Left kidney (tissue), 8 donors: ENCODE measurements at places on chromosomes 12 and 14.

DNA sequence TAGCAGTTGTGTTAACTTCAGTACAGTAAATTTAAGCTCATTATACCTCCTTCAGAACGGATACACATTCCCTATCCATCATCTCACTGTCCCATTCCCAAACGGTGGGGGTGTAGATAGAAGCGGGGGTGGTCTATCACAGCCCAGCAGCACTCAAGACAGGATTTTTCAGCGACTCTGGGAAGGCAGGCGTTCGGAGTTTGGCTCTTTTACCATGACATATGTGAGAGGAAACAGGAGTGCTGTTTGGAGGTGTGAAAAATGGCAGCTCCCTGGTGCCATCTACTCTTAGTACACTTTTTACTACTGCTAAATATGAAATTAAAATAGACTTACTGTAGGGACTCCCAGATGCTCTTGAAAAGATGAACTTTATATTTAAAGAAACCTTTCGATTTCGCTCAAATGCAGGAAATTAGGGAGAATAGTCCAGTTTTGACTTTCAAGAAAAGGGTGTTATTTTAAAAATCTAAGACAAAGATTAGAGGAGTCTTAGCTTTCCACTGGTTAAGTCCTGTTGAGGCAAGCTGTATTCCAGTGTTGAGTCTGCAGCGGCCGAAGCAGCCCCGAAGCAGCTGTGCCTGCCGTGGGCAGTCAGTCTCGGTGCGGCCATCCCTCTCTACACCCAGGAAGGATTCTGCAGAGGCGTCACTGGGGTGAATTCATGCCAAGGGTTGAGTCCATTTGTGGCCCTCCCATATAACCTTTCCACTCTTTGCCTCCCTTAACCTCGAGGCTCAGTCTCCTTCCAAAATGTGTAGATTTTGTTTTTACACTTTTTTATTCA, 42.1 kb downstream of the KCNMB4 start:
- no peak for DNase-seq

- DNase-seq = no peak
Measured at GRCh38 chr12:52600475-52600874, 788 bp downstream of the KRT72 start.

GRCh38 chr12:95506707-95507523, 33.0 kb downstream of the METAP2 start:
- no peak for DNase-seq

DNA sequence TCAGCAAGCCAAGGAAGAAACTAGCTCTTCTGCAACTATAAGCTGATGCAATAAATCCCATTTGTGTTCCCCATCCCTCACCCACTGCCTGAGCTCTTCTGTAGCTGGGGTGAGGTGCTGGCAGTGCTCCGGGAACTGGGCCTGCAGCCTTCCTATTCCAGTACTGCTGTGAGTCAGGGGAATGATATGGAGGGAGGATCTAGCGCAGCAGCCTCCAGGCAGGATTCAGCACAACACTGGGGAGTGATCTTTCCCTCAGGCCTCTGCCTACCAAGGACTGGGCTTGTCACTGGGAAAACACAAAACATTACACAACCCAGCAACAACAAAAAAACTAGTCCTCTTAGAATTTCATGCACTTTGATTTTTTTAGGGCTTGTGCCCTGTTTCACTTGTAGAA, 58.7 kb downstream of the ST8SIA1 start:
- DNase-seq = no peak

- DNase-seq = no peak
Measured at GRCh38 chr12:88836156-88836555, 255.9 kb upstream of the KITLG start.

GRCh38 chr12:29350080-29350479, 30.9 kb downstream of the ERGIC2 start:
- DNase-seq = peak; percentile 12

DNA sequence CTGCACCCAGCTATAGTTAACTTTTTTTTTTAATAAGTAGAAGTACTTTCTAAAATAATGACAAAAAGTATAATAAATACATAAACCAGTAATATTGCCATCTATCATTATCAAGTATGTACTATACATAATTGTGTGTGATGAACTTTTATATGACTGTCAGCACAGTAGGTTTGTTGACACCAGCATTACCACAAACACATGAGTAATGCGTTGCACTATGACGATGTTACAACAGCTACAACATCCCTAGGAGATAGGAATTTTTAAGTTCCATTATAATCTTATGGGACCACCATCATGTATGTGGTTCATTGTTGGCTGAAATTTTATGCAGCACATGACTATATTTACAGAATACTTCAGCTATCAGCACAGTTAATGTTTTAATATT, 62.9 kb upstream of the VSX2 start:
- DNase-seq = no peak

DNA sequence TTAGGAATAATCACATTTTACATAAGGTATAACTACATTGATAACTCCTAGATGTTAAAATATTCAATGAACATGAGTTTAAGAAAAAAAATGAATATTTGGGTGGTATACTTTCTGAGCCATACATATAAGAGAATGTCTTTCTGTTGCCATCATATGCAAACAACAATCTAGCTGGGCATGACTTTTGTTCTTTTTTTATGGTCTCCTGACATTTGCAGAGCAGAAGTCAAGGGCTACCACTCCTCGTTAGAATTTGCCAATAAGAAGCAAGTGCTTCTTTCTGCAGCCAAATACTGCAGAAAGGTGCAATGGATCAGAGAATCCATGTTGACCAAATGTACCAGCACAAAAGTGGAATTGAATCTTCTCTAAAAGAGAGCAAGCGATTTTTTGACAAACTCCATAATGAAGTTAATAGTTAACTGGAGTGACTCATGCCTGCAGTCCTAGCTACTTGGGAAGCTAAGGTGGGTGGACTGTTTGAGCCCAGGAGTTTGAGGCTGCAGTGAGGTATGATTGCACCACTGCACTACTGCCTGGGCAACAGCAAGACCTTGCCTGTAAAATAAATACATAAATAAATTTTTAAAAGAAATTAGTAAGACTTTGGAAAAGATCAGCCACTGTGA, 25.5 kb upstream of the CCDC91 start:
- no peak for DNase-seq

DNA sequence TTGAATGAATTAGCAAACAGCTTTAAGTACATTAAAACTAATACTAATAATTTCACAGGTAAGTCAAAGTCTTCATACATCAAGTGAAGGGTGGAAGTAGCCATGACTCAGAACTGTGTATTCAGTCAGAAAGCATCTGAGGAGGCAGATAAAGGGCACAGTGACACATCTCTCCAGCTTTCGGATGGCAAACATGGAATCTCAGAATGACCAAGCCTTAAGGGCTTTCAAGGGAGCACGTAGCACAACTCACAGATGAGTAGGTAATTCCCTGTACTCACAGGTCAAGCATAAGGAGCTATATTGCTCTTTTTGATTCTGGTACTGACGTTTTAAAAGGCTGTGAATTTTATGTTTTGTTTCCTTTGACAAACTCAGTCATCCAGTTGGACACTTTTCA, 56.0 kb downstream of the MDGA2 start:
- no peak for DNase-seq

- no peak for DNase-seq
Measured at GRCh38 chr12:55955800-55956508, 9.9 kb downstream of the PMEL start.

GRCh38 chr12:128536810-128537209, 269.8 kb downstream of the TMEM132C start:
- no peak for DNase-seq
